Body of pancreas (tissue), 4 donors: ENCODE measurements at places on chromosomes 7 and 10.

GRCh38 chr7:10798044-10798443, 175.6 kb upstream of the PHF14 start:
- DNase-seq, result no peak
- H3K27ac ChIP-seq, result no peak overlapping the region
- no peaks in the 10 kb centered on the region for H3K4me1 ChIP-seq
- H3K4me3 ChIP-seq, result no peak overlapping the region

- H3K4me1 ChIP-seq, result peaks cover 59% of the 10 kb centered on the region
- H3K4me3 ChIP-seq, result no peak overlapping the region
- H3K27ac ChIP-seq, result peak overlapping the region; percentile 85
- no peaks in the 10 kb centered on the region for H3K36me3 ChIP-seq
- H3K27me3 ChIP-seq, result no peaks in the 10 kb centered on the region
These were observed 10.7 kb downstream of the XPNPEP1 start for GRCh38 chr10:109912335-109913281.

- DNase-seq, result peak; percentile 72
- H3K4me3 ChIP-seq, result no peak overlapping the region
- peaks cover 13% of the 10 kb centered on the region for H3K4me1 ChIP-seq
- no peaks in the 10 kb centered on the region for H3K27me3 ChIP-seq
These were observed 39.2 kb downstream of the ENO4 start for GRCh38 chr10:116888380-116889055.

GRCh38 chr10:82674036-82674435, 799.0 kb downstream of the NRG3 start:
- no peak overlapping the region for H3K27ac ChIP-seq
- H3K4me3 ChIP-seq, result no peak overlapping the region
- DNase-seq, result no peak

- DNase-seq, result no peak
- no peaks in the 10 kb centered on the region for H3K4me1 ChIP-seq
- H3K27ac ChIP-seq, result no peak overlapping the region
These were observed 83.5 kb downstream of the ZNF777 start for GRCh38 chr7:149377386-149377785.

- no peak overlapping the region for H3K27ac ChIP-seq
- peak; percentile 47 for DNase-seq
- no peaks in the 10 kb centered on the region for H3K36me3 ChIP-seq
- no peaks in the 10 kb centered on the region for H3K4me1 ChIP-seq
These were observed 70.2 kb downstream of the NOC3L start for GRCh38 chr10:94292434-94293090.

DNA sequence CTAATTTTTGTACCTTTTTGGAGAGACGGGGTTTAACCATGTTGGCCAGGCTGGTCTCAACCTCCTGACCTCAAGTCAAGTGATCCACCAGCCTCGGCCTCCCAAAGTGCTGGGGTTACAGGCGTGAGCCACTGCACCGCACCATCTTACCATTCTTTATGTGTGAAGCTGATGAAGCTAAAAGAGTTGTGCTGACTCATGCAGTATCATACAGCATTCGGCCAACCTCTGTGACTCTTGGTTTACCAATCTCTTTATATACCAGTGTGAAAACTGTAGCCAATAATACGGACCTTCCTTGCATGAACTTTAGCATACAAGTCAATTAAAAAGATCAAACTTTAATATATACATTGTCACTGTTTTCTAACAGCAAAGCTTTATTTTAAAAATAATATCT, 878.2 kb upstream of the MBL2 start:
- H3K4me1 ChIP-seq, result no peaks in the 10 kb centered on the region
- H3K4me3 ChIP-seq, result no peak overlapping the region
- H3K27ac ChIP-seq, result no peak overlapping the region
- H3K36me3 ChIP-seq, result no peaks in the 10 kb centered on the region
- H3K27me3 ChIP-seq, result no peaks in the 10 kb centered on the region
- no peak for DNase-seq

GRCh38 chr10:122141821-122142640, 129.1 kb upstream of the BTBD16 start:
- no peak for DNase-seq
- H3K27ac ChIP-seq, result no peak overlapping the region
- H3K27me3 ChIP-seq, result no peaks in the 10 kb centered on the region
- H3K36me3 ChIP-seq, result no peaks in the 10 kb centered on the region

DNA sequence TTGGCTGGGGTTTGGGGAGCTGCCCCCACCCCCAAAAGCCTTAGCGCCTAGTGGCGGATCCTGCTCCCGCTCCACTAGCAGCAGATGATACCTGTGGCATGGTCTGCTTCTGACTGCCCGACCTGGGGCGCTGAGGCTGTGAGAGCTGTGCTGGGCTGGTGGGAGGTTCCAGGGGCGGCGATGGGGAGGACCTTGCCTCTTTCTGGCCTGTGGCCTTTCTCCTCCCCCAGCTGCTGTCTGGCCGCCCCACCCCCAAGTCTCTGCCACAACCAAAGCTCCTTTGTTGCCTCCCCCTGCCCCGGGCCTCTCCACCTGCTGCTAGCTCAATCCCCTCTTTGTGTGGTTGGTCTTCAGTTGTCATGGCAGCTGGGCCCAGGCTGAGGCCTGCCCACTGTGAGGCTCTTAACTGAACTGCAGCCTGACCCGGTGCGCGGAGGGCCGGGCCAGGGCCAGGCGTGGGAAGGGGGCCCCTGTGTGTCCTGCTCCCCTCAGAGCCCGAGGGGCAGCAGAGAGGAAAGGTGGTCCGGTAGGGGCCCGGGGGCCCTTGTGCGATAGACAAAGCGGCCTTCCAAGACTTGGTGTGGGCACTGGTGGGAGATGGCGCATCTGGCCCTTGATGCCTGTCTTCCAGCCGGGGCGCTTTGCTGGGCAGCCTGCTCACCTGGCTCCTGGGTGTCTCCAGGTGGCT, 4.7 kb downstream of the ZNF775 start:
- no peaks in the 10 kb centered on the region for H3K27me3 ChIP-seq
- no peak overlapping the region for H3K4me3 ChIP-seq

DNA sequence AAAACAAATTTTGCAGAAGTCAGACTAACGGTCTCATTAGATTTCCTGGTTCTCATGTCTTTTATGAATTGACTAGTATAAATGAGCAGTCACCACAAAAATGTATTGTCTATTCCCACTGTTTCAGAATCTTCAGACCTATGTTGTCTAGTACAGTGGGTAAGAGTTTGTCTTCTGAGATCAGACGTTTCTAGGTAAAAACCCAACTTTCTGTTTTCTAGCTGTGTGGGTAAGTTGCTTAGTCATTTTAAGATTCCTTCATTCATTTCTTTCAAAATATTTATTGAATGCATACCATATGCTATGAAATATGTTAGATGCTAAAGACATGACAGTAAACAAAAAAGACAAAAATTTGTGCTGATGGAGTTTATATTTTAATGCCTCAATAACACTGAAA, 156.3 kb downstream of the POLR1F start:
- no peaks in the 10 kb centered on the region for H3K27me3 ChIP-seq
- no peak overlapping the region for H3K4me3 ChIP-seq
- H3K4me1 ChIP-seq, result no peaks in the 10 kb centered on the region
- no peak for DNase-seq

DNA sequence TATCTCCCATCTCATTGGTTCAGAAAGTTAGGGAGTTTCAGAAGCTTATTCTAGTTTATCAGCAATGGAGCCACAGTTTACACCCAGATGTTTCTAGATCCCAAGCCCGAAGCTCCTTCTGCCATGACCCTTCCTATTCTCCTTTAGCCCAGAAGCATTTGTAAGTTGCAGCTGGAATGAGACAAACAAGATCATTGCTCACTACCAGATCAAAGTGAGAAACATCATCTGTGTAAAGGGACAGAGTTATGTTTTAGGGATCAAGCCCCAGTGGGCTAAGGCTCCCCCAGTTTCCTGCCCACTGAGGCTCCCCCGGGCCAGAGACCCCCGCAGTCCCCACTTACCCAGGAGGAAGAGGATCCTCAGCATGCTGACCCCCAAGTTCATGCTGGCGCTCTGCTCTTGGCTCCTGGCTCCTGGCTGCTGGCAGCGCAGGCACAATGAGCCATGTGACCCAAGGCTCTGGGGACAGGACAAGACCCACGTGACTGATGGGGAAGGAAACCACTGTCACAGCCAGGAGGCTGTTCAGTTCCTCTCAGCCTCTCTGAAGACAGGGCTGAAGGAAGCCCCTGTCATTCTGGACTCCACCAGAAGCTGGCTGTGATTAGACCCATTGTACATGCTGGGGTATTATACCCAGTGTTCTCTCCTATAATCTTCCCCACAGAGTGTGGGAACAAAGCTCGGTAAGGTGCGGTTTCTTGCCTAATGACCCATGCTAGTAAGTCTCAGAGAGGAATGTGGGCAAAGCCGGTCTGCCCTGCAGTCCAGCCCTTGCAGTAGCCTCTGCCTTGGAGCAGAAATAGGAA, at the start of gene TMEM273:
Gene TMEM273, minus strand, starts transcription at position 442 of the 812 bp plus-strand sequence. Its CDS starts 55 bp downstream, at position 387.
- no peaks in the 10 kb centered on the region for H3K4me1 ChIP-seq
- H3K36me3 ChIP-seq, result no peaks in the 10 kb centered on the region
- H3K27ac ChIP-seq, result no peak within 1 kb of the TSS
- DNase-seq, result peak; percentile 33
- no peak within 1 kb of the TSS for H3K4me3 ChIP-seq

DNA sequence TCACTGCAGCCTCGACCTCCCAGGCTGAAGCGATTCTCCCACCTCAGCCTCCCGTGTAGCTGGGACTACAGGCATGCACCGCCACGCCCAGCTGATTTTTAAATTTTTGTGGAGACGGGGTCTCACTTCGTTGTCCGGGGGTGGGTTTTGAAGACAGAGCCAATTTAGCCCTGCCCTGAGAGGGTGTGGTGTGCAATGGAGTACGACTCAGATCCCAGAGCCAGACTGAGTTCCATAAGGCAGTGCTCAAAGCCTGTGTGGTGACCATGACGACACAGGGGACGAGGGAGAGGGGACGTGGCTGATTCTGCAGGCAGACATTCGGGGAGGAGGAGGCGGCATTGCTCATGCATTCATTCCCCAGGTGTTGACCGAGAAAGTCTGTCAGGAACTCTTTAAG, 72.1 kb downstream of the ZMIZ1 start:
- no peaks in the 10 kb centered on the region for H3K27me3 ChIP-seq
- no peak overlapping the region for H3K4me3 ChIP-seq
- peaks cover 10% of the 10 kb centered on the region for H3K36me3 ChIP-seq
- DNase-seq, result no peak
- H3K27ac ChIP-seq, result no peak overlapping the region

GRCh38 chr10:484925-485661, 204.4 kb downstream of the DIP2C start:
- H3K4me3 ChIP-seq, result no peak overlapping the region
- peaks cover 17% of the 10 kb centered on the region for H3K4me1 ChIP-seq
- no peaks in the 10 kb centered on the region for H3K36me3 ChIP-seq
- peak overlapping the region; percentile 33 for H3K27ac ChIP-seq
- no peaks in the 10 kb centered on the region for H3K27me3 ChIP-seq

DNA sequence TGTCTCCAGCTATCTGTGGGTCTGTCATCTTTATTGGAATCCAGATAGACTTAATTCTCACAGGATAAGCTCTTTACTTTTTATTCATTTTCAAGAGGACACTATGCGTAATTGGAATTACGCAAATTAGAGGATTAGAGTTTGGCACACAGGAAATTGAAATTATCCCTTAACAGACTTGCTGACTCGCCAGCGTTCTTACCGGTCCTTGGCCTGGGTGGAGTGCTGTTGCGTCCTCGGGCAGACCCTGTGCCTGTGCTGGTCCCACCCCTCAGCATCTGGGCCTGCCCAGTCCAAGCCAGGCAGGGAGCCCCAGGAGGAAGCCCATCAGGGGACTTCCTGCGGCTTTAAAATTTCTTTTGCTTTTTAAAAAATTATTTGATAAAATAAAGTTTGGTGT, 101.8 kb downstream of the MKI67 start:
- H3K36me3 ChIP-seq, result no peaks in the 10 kb centered on the region
- no peaks in the 10 kb centered on the region for H3K27me3 ChIP-seq
- no peaks in the 10 kb centered on the region for H3K4me1 ChIP-seq

DNA sequence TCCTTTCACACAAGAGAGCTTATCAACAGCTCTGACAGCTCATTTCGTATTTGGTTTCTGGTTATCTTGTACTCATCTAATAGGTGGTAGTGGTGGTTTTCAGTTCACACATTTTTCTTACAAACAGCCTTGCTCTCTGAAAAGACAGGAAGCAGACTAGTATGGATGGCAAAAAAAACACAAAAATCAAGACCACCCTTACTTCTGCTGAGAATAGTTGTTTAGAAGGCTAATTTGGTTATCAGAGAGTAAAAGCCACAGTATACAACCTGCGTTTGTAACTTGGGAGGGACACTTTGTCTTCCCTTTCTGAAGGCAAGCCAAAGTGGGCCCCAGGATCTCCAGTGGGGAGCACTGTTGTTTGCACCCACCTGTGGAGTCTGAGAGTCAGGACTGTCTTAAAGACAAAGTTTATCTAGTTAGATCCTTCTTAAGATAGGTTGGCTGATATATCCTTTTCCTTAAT, 68.0 kb downstream of the PIP4K2A start:
- peaks cover 23% of the 10 kb centered on the region for H3K4me1 ChIP-seq
- no peak overlapping the region for H3K27ac ChIP-seq
- no peaks in the 10 kb centered on the region for H3K27me3 ChIP-seq
- H3K4me3 ChIP-seq, result no peak overlapping the region
- H3K36me3 ChIP-seq, result no peaks in the 10 kb centered on the region

DNA sequence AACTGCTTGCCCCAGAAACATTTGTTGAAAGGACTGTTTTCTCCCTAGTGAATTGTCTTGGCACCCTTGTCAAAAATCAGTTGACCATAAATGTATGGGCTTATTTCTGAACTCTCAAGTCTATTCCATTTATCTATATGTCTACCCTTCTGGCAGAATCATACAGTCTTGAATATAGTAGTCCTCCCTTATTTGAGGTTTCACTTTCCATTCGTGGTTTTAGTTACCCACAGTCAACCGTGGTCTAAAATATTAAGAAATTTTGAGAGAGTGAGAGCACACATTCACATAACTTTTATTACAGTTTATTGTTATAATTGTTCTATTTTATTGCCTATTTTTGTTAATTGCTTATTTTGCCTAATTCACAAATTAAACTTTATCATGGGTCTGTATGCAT, 17.4 kb upstream of the CEP41 start:
- no peak overlapping the region for H3K27ac ChIP-seq
- no peaks in the 10 kb centered on the region for H3K36me3 ChIP-seq
- no peaks in the 10 kb centered on the region for H3K27me3 ChIP-seq
- H3K4me3 ChIP-seq, result no peak overlapping the region

GRCh38 chr10:34726862-34727261, 88.2 kb downstream of the PARD3 start:
- no peaks in the 10 kb centered on the region for H3K36me3 ChIP-seq
- no peak for DNase-seq
- H3K27ac ChIP-seq, result no peak overlapping the region
- H3K4me1 ChIP-seq, result peaks cover 43% of the 10 kb centered on the region
- H3K4me3 ChIP-seq, result no peak overlapping the region
- H3K27me3 ChIP-seq, result no peaks in the 10 kb centered on the region

DNA sequence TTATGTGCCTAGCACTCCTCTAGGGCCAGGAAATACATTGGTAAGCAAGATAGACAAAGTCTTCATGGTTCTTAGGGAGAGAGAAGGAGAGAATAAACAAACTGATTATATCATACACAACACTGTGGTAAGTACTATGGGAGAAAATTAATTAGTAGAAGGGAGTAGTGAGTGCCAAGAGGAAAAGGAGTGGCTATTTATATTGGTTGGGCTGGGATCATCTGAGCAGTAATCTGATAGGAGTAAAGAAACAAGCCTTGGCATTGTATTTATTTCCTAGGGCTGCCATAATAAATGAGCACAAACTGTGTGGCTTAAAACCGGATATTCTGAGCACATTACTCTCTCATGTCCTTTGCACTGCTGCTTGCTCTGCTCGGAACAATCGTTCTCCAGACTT, 158.1 kb upstream of the PHF14 start:
- no peak overlapping the region for H3K4me3 ChIP-seq
- no peak overlapping the region for H3K27ac ChIP-seq
- no peaks in the 10 kb centered on the region for H3K27me3 ChIP-seq
- DNase-seq, result no peak
- H3K4me1 ChIP-seq, result no peaks in the 10 kb centered on the region

GRCh38 chr7:123231021-123232000, 31.5 kb upstream of the SLC13A1 start:
- peaks cover 3% of the 10 kb centered on the region for H3K4me1 ChIP-seq
- no peak overlapping the region for H3K4me3 ChIP-seq
- no peaks in the 10 kb centered on the region for H3K36me3 ChIP-seq
- H3K27ac ChIP-seq, result no peak overlapping the region
- H3K27me3 ChIP-seq, result no peaks in the 10 kb centered on the region
- peak; percentile 34 for DNase-seq
